ENCODE measurements at places on chromosomes 1 and 21.

GRCh38 chr1:12230549-12231275 is 882 bp downstream of the VPS13D start:
- no peak for DNase-seq

- no peak for DNase-seq
Measured at GRCh38 chr1:163826500-163826899, 504.7 kb downstream of the NUF2 start.

DNA sequence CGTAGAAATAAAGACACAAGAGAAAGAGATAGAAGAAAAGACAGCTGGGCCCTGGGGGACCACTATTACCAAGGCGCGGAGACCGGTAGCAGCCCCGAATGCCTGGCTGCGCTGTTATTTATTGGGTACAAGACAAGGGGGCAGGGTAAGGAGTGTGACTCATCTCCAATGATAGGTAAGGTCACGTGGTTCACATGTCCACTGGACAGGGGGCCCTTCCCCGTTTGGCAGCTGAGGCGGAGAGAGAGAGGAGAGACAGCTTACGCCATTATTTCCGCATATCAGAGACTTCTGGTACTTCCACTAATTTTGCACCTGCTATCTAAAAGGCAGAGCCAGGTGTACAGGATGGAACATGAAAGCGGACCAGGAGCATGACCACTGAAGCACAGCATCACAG is 4.1 kb upstream of the TPRG1L start:
- DNase-seq, result no peak

- DNase-seq, result peak; percentile 55
Measured at GRCh38 chr21:25350056-25350455, 257.2 kb downstream of the MRPL39 start.

DNA sequence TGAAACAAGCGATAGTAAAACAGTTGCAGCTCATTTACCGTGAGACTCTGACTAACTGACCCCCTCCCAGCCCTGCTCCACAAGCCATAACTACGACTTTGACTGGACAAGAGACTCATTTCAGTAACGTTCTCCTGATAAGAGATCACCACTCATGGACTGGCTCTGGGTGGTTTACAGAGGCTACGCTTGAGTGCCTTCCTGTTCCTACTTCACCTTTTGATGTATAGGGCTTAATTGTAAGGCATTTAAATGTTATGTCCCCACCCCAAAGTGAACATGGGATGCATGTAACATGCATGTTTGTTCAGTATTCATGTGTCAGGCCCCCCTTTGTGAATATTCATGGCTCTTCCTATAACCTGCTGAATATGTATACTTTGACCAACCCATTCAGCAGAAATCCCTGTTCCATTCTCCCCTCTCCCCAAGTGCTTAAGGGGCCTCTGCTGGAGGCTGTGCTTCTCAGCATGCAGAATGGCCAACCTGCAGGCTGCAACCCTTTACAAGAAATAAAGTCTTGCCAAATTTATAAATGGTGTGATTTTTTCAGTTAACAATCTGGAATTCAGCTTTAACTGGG is 50.7 kb upstream of the SPOCD1 start:
- no peak for DNase-seq

GRCh38 chr1:95067062-95067461 is 5.7 kb downstream of the ALG14 start:
- no peak for DNase-seq

Data from A172 (cell line).